ENCODE measurements at places on chromosomes 1 and 21. TPM values are rescaled to one million over a fixed set of nuclear protein-coding genes. Genes with fewer than 3 reads are reported as not detected.

Gene C1orf94
- total RNA-seq, result not detected

Gene WLS
- total RNA-seq, result 95.2 TPM

Gene MFAP2
- 34.6 TPM for total RNA-seq

Gene LRRC38
- total RNA-seq, result not detected

Gene FCRL2
- total RNA-seq, result not detected

Gene ASCL5
- not detected for total RNA-seq

Data from smooth muscle cell of the umbilical artery (primary cell).